ENCODE measurements at places on chromosomes 2 and 18. TPM values are rescaled to one million over a fixed set of nuclear protein-coding genes. Genes with fewer than 3 reads are reported as not detected.

Gene KCNS3
- 5.3 TPM for total RNA-seq

Gene SERPINB8
- total RNA-seq = 18.3 TPM

Gene CSRNP3
- 0.72 TPM for total RNA-seq

DNA sequence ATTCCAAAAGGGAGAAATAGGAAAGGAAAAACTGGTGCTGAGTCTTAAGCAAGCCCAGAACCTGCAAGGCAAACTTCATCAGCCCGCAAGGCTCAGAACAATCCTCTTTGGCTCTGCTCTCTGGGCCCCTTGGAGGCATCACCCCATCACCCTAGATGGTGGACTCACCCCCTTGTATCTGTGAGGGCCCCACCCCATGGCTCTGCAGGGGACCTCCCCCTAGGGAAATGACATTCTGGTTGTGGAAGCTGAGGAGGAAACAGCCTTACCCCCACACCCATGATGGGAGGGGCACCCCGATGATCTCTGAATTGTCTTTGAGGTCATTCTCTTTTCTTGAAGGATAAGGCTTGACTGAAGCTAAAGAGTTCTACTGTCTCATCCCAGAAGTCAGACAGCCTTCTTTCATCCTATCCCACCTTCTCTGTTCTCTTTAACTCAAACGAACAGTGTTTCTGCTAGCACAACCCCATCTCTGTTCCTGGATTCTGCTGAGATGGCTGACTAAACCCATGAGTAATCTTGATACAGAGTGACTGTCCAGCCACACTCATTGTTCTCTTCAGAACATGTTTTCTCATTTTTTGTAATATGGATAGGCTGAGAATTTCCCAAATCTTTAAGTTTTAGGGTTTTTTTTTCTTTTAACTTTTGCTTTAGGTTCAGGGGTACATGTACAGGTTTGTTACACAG lies 492.1 kb upstream of the MYT1L start:
- H3K27me3 ChIP-seq = no peaks in the 10 kb centered on the region
- DNase-seq = no peak
- no peaks in the 10 kb centered on the region for H3K36me3 ChIP-seq

DNA sequence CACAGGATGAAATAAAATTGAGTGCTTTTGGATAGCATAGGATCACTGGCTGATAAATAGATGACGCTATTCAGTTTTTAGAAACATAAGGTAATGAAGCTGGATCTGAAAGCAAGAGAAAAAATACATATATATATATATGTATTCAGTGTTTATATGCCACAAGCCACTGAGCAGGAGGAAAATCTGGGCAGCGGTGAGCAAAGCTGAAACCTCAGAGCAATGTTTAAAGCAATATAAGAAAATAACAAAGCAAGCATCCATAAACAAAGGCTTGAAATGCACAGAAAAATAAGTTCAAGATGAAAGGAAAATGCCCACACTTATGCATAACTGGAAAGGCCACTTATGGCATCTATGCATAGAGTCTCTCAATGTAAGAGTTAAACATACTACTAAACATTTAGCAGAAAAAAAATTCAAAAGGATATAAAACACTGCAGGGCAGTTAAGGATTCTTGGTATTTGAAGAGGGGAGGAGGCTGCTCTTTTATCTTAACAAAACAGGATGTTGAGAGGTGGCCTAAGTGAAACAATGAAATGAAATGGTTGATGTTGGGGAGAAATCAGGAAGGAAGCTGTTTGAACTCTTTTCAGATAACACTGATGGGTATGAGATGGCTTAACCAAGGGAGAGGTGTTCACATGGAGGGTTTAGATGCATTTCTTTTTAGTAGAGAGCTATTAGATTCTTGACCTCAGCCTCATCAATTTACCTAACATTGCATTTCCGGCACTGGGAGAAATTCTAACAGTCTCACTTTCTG lies 129.1 kb downstream of the ARHGAP15 start:
- H3K4me1 ChIP-seq = 0 out of 2 replicates have a peak, but pooled peaks cover 2% of the 10 kb centered on the region
- H3K27me3 ChIP-seq = peaks cover 6% of the 10 kb centered on the region
- no peak for DNase-seq
- no peak overlapping the region for H3K27ac ChIP-seq
- H3K36me3 ChIP-seq = no peaks in the 10 kb centered on the region
- no peak overlapping the region for H3K4me3 ChIP-seq

- peak overlapping the region; percentile 91 for H3K27ac ChIP-seq
- no peaks in the 10 kb centered on the region for H3K27me3 ChIP-seq
- H3K36me3 ChIP-seq = no peaks in the 10 kb centered on the region
- H3K4me3 ChIP-seq = no peak overlapping the region
- DNase-seq = peak; percentile 91
These were observed 176.9 kb upstream of the FN1 start for GRCh38 chr2:215612786-215613185.

DNA sequence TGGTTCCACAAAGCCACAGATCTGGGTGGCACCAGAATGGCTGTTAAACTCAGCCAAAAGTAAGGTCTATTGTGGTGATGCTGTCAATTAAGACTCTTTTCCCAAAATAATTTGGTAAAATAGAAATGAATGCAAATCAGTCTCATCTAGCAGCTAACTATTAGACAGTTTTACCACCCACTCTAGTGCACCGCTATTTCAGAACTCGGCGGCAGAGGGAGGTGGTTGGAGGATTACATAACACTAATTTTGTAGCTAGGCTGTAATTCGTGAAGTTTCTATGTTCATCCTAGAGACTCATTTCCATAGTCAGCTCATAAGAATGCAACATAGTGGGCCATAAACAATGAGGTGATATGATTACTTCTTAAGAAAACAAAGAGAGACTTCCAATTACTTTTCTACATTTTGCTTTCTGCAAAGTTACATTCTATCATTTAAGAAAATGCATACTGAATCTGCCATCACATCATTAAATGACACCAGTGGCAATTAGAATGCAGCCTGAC lies 413.8 kb downstream of the FBXO15 start:
- H3K4me1 ChIP-seq = peaks cover 1% of the 10 kb centered on the region
- no peak overlapping the region for H3K4me3 ChIP-seq
- H3K36me3 ChIP-seq = no peaks in the 10 kb centered on the region
- H3K27ac ChIP-seq = no peak overlapping the region

DNA sequence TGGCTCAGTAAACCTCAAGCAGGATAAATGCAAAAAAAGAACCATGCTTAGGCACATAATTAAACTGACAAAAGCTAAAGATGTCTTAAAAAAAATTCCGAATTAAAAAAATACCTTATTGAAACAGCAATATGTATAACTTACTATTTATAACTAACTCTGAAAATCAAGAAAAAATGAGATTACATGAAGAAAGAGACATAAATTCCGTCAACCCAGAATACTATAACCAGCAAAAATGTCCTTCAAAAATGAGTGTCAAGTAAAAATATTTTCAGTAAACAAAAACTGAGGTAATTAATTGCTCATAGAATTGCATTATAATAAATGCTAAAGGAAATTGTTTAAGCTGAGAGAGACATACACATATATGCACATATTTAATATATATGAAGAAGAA lies 474.5 kb upstream of the SYT4 start:
- H3K27ac ChIP-seq = no peak overlapping the region
- H3K36me3 ChIP-seq = no peaks in the 10 kb centered on the region
- no peaks in the 10 kb centered on the region for H3K27me3 ChIP-seq

- peak overlapping the region; percentile 1 for H3K4me3 ChIP-seq
- H3K27me3 ChIP-seq = no peaks in the 10 kb centered on the region
- DNase-seq = peak; percentile 87
- H3K27ac ChIP-seq = peak overlapping the region; percentile 83
- H3K36me3 ChIP-seq = peaks cover 6% of the 10 kb centered on the region
- peaks cover 29% of the 10 kb centered on the region for H3K4me1 ChIP-seq
These were observed 143.5 kb downstream of the TGIF1 start for GRCh38 chr18:3593381-3593903.
